ENCODE measurements at places on chromosomes 12 and 14. TPM values are rescaled to one million over a fixed set of nuclear protein-coding genes. Genes with fewer than 3 reads are reported as not detected.

GRCh38 chr12:113826805-113827538 is 139.2 kb downstream of the RBM19 start:
- DNase-seq: no peak
- no peak overlapping the region for H3K27ac ChIP-seq
- H3K4me3 ChIP-seq: no peak overlapping the region
- no peaks in the 10 kb centered on the region for H3K27me3 ChIP-seq

DNA sequence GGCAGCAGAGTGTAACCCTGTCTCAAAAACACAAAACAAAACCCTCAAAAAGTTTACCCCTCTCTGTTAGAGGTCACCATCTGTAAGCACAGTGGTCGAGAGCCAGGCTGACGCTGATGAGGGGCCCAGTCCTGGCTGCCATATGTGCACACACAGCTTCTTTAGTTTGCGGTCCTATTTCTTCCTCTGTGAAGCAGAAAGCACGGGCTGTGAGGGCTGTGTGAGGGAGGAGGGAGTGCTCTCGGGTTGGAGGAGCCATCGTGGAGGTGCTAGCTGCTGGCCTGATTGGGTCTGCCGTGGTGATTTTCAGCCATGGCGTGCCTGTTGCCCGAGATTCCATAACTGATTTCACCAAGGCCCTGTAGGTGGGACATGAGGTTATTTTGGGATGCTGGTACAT is 3.5 kb downstream of the ULK1 start:
- H3K36me3 ChIP-seq: peaks cover 9% of the 10 kb centered on the region
- peak overlapping the region; percentile 99 for H3K27ac ChIP-seq
- no peak for DNase-seq
- peaks cover 53% of the 10 kb centered on the region for H3K4me1 ChIP-seq

GRCh38 chr12:77118696-77119095 is 53.3 kb upstream of the E2F7 start:
- H3K27ac ChIP-seq: no peak overlapping the region
- H3K4me1 ChIP-seq: no peaks in the 10 kb centered on the region
- H3K36me3 ChIP-seq: no peaks in the 10 kb centered on the region
- no peak overlapping the region for H3K4me3 ChIP-seq

GRCh38 chr12:51601241-51601640 is 10.2 kb downstream of the SCN8A start:
- DNase-seq: no peak
- H3K4me3 ChIP-seq: no peak overlapping the region
- no peaks in the 10 kb centered on the region for H3K27me3 ChIP-seq
- no peaks in the 10 kb centered on the region for H3K36me3 ChIP-seq
- H3K27ac ChIP-seq: no peak overlapping the region

The ANO2 gene
- 9.3 TPM for total RNA-seq

DNA sequence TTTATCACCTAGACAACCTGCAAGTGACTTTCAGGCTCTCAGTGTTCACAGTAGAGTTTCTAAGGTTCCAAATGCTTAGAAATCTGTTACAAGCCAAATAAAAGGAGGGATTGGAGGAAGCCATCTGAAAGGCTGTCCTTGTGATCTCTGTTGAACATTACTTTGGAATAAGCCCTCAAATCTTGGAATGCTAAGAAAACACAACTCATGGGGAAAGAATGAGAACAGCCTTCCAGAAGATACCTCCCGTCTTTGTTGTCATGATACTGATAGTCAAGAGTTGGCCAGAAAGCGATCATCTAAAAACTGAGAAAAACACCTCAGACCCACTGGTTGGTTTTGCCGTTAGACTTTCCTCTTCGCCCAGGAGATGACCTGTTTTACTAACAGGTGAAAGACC is 44.4 kb upstream of the KCNK13 start:
- H3K36me3 ChIP-seq: peaks cover 11% of the 10 kb centered on the region
- no peaks in the 10 kb centered on the region for H3K27me3 ChIP-seq
- no peak overlapping the region for H3K4me3 ChIP-seq
- no peaks in the 10 kb centered on the region for H3K4me1 ChIP-seq
- DNase-seq: no peak

DNA sequence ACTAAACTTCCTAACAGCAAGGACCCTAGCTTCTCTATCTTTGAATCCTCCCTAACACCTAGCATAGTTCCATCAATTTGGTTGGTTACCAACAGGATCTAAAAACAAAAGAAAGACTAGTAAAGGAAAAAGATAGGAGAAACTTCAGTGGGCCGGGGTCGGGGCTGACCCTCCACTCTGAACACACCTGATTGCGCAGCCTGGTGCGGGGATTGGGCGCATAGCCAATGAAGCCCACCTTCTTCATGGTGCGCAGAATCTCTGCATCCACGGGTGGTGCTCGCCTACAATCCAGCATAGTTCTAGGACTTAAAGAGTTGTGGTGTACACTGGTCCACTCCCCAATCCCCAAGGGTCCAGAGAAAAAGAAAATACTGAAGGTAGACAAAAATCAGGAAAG is 7.7 kb downstream of the PAN2 start:
- peaks cover 70% of the 10 kb centered on the region for H3K36me3 ChIP-seq
- no peak for DNase-seq
- H3K4me1 ChIP-seq: no peaks in the 10 kb centered on the region
- no peak overlapping the region for H3K4me3 ChIP-seq
- H3K27ac ChIP-seq: no peak overlapping the region

GRCh38 chr12:32331133-32331532 is 68.2 kb upstream of the FGD4 start:
- H3K27me3 ChIP-seq: no peaks in the 10 kb centered on the region
- no peaks in the 10 kb centered on the region for H3K4me1 ChIP-seq
- H3K36me3 ChIP-seq: peaks cover 11% of the 10 kb centered on the region

GRCh38 chr12:46664761-46665287 is 161.0 kb downstream of the SLC38A4 start:
- H3K36me3 ChIP-seq: no peaks in the 10 kb centered on the region
- H3K27ac ChIP-seq: no peak overlapping the region
- no peak for DNase-seq
- H3K27me3 ChIP-seq: no peaks in the 10 kb centered on the region
- H3K4me3 ChIP-seq: no peak overlapping the region
- H3K4me1 ChIP-seq: no peaks in the 10 kb centered on the region

GRCh38 chr12:74980510-74980909 is 229.1 kb downstream of the KCNC2 start:
- H3K4me3 ChIP-seq: no peak overlapping the region
- H3K4me1 ChIP-seq: no peaks in the 10 kb centered on the region
- no peak for DNase-seq

GRCh38 chr14:62824086-62824485 is 221.2 kb downstream of the KCNH5 start:
- H3K4me3 ChIP-seq: no peak overlapping the region
- DNase-seq: no peak
- no peaks in the 10 kb centered on the region for H3K27me3 ChIP-seq
- H3K36me3 ChIP-seq: no peaks in the 10 kb centered on the region
- H3K4me1 ChIP-seq: no peaks in the 10 kb centered on the region

The VDR gene
- total RNA-seq: 2.2 TPM

DNA sequence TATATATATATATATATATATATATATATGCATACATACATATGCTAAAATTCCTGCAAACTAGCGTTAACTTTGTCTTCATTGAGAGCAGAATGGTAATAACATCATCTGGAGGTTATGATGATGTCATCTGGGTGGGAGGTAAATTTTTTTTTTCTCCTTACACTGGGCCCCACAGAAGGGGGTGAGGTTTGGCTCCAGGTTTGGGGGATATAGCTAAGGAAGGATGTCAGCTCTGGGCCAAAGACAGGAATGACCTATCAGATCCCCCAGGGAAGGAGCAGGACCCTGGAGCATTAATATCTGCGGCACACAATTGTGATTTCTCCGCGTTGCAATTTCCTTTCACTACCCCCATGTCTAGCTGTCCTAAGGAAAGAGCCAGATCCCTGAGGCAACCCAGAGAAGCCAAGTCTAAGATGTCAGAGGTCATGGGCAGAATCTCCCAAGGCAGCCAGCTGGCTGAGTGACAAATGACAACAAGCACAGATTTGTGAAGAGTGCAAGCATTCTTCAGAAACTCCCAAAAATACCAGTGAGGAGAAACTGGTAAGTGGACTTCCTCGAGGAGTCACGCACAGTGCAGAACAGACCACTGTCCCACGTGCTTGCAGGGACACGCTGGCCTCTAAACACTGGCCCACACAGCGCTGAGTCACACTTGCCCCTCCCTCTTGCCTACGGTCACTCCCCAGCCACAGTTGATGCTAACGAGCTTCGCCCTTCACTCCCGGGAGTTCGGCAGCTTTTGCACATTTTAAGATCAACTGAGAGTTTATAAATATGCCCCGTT is 9.9 kb downstream of the UBC start:
- DNase-seq: peak; percentile 93
- H3K36me3 ChIP-seq: no peaks in the 10 kb centered on the region
- H3K4me3 ChIP-seq: peak overlapping the region; percentile 9
- H3K27me3 ChIP-seq: no peaks in the 10 kb centered on the region

GRCh38 chr12:2624543-2625288 is 170.1 kb upstream of the FKBP4 start:
- H3K4me1 ChIP-seq: no peaks in the 10 kb centered on the region
- no peak overlapping the region for H3K4me3 ChIP-seq
- no peak overlapping the region for H3K27ac ChIP-seq
- peaks cover 76% of the 10 kb centered on the region for H3K36me3 ChIP-seq

DNA sequence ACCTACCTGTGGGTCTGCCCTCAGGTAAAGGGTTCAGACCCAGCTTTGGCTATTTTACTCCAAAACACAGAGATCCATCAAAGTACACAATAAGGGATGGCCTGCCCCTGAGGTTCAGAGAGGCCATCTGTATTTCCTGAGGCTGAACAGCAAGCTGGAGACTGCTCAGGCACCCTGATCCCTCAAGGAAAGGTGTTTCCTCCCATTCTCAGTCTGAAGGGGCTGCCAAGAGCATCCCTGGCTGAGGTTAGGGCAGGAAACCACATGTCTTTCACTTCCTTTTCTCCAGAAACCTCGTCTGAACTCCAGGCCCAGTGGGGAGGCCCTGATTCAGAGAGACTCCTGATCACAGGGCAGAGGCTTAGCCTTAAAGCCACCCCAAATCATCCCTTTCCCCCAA is 1.5 kb downstream of the RILPL1 start:
- no peaks in the 10 kb centered on the region for H3K27me3 ChIP-seq
- H3K4me3 ChIP-seq: peak overlapping the region; percentile 73
- H3K4me1 ChIP-seq: peaks cover 38% of the 10 kb centered on the region
- peaks cover 13% of the 10 kb centered on the region for H3K36me3 ChIP-seq

The RNASE3 gene
- not detected for total RNA-seq

DNA sequence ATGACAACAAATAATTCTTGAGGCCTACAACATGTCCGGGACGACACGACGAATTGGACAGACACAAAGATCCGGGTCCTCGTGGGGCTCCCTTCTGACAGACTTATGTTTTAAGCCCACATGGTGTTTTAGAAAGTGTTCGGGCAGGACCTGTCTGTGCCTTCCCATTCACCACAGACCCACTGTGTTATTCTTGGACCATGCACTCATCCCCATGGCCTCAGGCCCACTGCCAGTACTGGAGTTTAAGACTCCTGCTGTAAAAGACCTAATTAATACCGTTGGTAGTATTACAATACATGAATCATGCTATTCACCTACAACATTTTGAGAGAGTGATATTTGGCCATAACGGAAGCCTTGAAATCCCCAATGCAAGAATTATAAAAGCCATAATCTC is 20.0 kb downstream of the SLC15A4 start:
- no peak for DNase-seq
- H3K27ac ChIP-seq: no peak overlapping the region
- H3K4me1 ChIP-seq: no peaks in the 10 kb centered on the region
- no peak overlapping the region for H3K4me3 ChIP-seq
- no peaks in the 10 kb centered on the region for H3K27me3 ChIP-seq
- peaks cover 48% of the 10 kb centered on the region for H3K36me3 ChIP-seq

GRCh38 chr12:122994140-122994675 is 13.7 kb downstream of the ARL6IP4 start:
- H3K4me3 ChIP-seq: no peak overlapping the region
- peaks cover 9% of the 10 kb centered on the region for H3K36me3 ChIP-seq
- peaks cover 18% of the 10 kb centered on the region for H3K4me1 ChIP-seq
- DNase-seq: no peak
- H3K27ac ChIP-seq: no peak overlapping the region
- H3K27me3 ChIP-seq: no peaks in the 10 kb centered on the region

The ZNF84 gene
- total RNA-seq: 10.1 TPM

- H3K36me3 ChIP-seq: no peaks in the 10 kb centered on the region
- H3K4me1 ChIP-seq: no peaks in the 10 kb centered on the region
- H3K4me3 ChIP-seq: no peak overlapping the region
- H3K27me3 ChIP-seq: no peaks in the 10 kb centered on the region
- H3K27ac ChIP-seq: peak overlapping the region; percentile 71
Observed at GRCh38 chr12:64650762-64651161, 40.5 kb downstream of the RASSF3 start.

DNA sequence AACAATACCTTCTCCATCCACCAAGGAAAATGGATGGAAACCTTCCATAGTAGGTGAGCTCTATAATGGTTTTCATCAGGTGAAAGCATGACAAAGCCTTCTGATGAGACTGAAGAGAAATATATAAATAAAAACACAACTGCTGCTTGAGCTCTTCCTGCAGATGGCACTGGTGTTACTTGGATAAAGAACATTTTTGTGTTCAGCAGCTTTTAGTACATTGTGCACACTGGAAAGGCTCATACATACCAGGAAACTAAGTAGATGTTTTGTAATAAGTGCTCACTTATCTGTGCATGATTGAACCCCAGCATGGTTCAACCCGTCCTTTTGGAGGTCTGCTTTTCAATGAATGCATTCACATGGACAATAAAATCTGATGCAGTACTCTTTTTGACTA is 357.3 kb upstream of the MIS18BP1 start:
- no peaks in the 10 kb centered on the region for H3K27me3 ChIP-seq
- no peak overlapping the region for H3K4me3 ChIP-seq
- DNase-seq: no peak
- H3K36me3 ChIP-seq: no peaks in the 10 kb centered on the region
- no peaks in the 10 kb centered on the region for H3K4me1 ChIP-seq
- no peak overlapping the region for H3K27ac ChIP-seq

DNA sequence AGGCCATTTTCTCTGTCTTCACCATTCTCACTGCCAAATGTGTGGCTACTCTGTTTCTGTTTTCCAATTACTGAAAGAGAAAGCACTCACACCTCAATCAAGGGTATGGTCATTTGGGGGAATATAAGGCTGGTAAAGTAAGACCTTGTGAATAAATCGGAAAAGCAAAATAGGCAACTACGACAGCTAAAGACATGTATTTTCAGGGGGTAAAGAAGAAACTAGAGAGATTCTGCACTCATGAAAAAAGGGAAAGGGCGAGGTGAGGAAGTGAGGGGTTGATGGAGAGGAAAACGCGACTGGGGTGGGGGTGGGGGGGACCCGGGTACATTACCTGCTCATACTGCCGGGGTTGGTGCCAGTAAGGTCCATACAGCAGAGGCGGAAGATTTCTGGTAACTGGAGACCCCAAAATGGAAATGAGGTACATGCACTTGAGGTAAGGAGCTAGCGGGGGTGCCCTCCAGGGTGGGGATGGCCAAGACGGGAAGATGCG is 19.3 kb downstream of the CHD8 start:
- no peaks in the 10 kb centered on the region for H3K27me3 ChIP-seq
- peaks cover 2% of the 10 kb centered on the region for H3K36me3 ChIP-seq
- peak overlapping the region; percentile 91 for H3K4me3 ChIP-seq
- peak overlapping the region; percentile 87 for H3K27ac ChIP-seq
- no peak for DNase-seq
